ENCODE measurements at places on chromosomes 2 and 18.
A peak's percentile ranks its signal among the peaks of the same experiment; 100 is the strongest.

- DNase-seq = no peak
These were observed 172.2 kb upstream of the MYO3B start for GRCh38 chr2:170005702-170006101.

DNA sequence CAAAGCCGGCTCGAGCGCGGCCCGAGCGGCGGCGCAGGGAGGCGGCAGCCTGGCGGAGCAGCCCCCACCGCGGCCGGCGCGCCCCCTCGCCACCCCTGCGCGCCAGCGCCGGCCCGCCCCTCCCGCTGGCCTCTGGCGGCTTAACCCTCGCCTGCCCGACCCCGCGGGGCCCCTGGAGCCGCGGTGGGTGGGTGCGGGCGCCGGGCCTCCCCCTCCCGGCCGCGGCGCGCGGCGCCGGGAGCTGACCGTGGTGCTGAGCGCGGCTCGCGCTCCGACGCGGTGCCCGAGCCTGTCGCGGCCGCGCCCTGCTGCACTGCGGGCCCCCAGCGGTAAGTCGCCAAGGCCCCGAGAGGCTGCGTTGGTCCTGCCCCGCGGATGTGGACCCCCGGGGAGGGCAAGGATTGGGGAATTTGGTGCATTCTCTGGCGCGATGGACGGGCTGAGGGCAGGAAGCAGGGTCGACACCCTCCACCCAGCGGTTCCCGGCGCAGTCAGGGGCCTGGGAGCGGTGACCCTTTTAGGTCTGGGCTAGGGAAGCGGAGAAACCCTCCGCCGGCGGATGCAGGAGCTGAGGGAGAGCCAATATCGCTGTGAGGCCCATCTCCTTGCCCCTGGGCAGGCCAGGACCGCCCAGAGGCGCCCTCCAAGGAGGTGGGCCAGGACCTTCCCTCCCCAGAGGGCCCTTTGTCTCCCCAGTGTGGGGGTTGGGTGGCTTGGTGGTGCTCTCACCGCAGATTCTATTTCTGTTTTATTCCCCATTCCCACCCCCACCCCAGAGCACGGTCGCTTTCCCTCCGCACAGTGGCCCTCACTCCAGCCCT is 923 bp downstream of the AMER3 start:
- no peak for DNase-seq

DNA sequence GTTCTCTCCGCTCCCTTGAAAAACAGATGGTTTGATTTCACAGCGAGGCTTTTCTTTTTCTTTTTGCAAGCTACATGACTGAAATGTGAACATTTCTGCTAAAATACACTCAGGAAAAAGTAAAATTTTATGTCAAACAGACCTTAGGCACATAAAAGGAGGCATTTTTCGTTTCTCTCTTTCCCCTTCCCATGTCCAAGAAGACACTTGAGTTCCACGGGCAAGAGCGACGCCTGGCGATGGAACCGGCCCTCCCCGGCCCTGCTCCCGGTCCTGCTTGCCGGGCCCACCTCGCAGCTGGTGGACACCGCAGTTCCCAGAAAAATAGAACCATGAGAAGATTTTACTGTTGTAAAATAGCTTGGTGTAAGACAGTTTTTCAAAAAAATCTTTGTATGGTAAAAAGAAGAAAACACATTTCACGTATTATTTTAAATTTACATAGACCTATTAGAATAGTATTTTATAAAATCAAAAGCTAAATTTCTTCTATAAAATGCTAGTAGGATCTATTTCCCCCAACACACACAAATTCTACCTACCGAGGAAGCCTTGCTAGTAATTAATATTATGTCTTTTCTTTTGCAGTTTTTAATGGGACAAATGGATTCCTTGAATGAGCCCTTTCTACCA is 2.3 kb upstream of the ALKAL2 start:
- peak; percentile 17 for DNase-seq

GRCh38 chr2:238846628-238847418 is 1.1 kb upstream of the TWIST2 start:
- DNase-seq = no peak

GRCh38 chr2:128343459-128343858 is 24.8 kb upstream of the HS6ST1 start:
- DNase-seq = no peak

- DNase-seq = no peak
These were observed 262.3 kb downstream of the TRIB2 start for GRCh38 chr2:12979066-12979465.

- no peak for DNase-seq
These were observed 42.5 kb downstream of the CXCR4 start for GRCh38 chr2:136075476-136075875.

DNA sequence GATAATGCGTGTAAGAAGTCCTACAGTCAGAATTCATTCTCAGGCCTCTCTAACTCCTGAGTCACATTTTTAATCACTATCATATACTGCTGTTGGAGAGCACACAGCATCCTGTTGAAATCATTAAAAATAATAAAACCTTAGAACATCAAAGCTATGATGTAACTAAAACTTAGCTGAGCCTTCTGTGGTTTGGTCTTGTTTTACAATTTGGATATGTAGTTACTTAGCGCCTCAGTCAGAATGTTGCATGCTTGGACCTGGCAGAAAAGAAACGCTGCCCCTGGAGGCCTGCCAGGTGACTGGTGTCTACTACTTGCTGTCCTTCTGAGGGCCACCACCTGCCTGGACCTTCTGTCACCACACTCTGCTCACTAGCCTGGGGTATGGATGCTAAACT is 261.1 kb upstream of the RASGRP3 start:
- DNase-seq = no peak

GRCh38 chr2:54941248-54941984 is 108.8 kb downstream of the RTN4 start:
- DNase-seq = no peak

DNA sequence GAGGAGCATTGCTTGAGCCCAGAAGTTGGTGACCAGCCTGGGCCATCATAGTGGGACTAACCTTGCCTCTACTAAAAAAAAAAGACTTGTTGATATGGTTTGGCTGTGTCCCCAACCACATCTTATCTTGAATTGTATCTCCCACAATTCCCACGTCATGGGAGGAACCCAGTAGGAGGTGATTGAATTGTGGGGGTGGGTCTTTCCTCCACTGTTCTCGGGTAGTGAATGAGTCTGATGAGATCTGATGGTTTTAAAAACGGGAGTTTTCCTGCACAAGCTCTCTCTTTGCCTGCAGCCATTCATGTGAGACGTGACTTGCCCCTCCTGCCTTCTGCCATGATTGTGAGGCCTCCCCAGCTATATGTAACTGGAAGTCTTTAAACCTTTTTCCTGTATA is 47.0 kb downstream of the PROC start:
- no peak for DNase-seq

- DNase-seq = no peak
These were observed 240.1 kb downstream of the FAM210A start for GRCh38 chr18:13486284-13486683.

- DNase-seq = no peak
These were observed 90.8 kb upstream of the HS6ST1 start for GRCh38 chr2:128409326-128410034.

- no peak for DNase-seq
These were observed 42.9 kb downstream of the TMEFF2 start for GRCh38 chr2:192151853-192152252.

DNA sequence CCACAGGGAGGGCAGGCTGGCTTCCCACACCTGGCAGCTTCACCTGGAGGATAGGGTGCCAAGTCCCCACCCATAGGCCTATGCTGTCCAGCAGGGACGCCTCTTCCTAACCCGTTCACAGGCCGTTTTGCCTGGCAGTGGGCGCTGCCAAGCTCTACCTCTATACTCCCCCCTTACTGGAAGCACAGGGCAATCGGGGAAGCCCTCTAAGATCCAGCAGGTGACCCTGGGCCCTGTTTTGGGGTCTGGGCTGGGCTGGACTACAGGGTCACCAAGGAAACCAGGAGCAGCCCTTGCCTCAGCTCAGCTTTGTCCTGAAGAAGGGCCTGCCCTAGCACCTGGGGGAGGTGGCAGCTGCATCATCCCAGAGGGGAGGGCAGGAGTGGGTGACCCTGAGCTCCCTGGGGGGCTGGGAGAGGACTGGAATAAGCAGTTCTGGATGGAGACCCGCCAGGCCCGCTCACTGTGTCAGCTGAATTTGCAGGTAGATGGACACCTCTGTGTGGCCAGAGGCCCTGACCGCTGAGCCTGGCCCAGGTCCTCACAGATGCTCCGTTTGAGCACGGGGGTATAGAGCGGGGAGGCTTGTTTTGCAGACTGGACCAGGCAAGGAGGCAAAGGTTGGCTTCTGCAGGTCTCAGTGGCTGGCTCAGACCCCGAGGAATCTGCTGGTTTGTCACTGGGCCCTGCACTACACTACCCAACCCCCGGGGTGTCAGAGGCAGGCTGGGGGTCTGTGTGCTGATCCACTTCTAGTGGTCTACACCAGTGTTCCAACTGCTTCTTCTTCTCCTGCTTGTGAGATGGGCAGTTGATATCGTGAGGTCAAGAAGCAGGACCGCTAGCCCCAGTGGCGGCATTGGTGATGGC is 163.1 kb downstream of the ASB1 start:
- no peak for DNase-seq

GRCh38 chr2:157082950-157083349 is 174.6 kb upstream of the GALNT5 start:
- DNase-seq = no peak

DNA sequence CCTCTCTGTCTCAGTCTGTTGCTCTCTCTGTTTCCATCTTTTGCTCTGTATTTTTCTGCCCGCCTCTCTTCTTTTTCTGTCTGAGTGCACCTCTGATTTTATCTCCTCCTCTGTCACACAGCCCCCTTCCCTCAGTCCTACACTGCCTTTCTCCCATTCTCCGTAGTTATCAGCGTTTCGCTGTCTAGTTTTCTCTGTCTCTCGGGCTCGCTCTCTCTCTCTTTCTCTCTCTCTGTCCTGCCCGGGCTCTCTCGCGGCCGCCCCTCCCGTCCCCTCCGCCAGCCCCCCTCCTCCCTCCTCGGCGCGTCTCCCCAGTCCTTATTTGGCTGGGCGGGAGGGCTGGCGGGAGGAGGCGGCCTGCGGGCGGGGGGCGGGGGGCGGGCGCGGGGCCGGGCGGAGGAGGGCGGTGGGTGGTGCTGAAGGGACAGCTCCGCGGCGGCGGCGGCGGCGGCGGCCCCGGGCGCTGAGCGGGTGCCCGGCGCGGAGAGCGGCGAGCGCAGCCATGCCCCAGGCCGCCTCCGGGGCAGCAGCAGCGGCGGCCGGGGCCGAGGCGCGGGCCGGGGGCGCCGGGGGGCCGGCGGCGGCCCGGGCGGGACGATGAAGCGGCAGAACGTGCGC is at the start of gene KCNK3:
KCNK3 (plus strand) TSS at position 444 of the 618 bp plus-strand sequence; CDS start at position 598, 154 bp downstream.
- peak; percentile 15 for DNase-seq

- DNase-seq = no peak
These were observed 65.7 kb upstream of the FOSL2 start for GRCh38 chr2:28326881-28327505.

DNA sequence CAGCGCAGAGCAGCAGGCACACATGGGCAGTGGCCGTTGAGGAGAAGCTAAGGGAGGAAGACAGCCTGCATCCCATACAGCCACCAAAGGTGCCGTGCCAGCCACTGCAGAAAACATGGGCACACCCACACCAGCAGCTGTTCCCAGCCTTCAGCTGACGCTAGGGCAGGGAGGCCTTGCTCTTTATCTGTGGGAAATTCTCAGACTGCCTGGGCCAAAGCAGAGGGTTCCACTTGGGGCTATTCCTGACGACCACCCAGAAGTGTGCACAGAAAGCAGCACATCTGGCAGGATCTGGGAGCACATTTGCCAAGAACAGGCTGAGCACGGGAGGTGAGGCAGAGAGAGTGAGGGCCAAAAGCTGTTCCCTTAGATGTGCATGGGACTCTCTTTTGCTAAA is 101.3 kb upstream of the SOX11 start:
- no peak for DNase-seq

GRCh38 chr2:95390881-95391321 is 11.6 kb upstream of the FAHD2A start:
- no peak for DNase-seq

DNA sequence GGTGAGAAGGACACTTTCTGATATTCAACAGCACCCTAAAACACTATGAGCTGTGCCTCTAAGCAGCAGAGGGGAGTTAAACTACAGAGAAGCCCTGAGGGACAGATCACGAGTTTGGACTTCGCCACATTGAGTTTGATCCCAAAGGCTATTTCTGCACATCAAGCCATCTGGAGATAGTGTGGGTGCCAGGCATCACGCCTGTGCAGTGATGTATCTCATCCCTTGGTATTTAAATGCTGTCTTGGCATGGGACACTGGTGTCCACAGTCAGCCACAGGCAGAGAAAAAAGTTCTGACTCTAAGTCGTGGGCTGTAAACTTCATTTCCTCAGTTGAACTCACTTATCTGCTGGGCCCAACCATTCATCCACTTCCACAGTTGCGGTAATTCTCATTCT is 742.3 kb upstream of the CELF4 start:
- DNase-seq = no peak

DNA sequence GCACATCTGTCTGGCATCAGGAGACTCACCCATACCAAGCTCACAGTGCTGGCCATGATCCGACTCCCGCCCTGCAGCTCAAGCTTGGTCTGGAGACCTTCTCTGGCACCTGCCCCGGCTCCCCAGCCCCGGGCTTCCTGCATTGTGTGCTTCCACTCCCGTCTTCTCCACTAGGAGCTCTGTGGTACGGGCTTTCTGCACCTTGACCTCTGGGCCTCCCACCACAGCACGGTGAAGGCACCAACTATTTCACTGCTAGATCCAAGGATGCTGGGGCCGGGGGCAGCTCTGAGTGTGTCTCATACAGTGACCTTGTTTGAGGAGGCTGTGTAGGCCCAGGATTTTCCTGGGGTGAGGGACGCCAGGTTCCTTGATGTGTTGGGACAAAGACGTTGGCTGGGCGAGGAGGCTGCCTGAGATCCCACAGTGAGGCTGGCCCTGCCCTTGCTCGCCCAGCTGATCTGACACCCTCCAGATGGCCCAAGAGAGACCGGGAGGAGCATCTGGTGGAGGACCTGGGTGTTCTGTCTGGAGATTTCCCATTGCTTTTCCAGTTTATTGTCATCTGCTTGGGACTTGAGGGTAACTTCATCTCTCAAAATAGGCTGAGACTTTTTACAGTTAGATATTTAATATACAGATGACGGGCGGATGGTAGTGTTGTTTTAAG is 64.0 kb downstream of the HPCAL1 start:
- DNase-seq = no peak

- DNase-seq = no peak
These were observed 242.1 kb downstream of the ZEB2 start for GRCh38 chr2:144277622-144278354.

- DNase-seq = no peak
These were observed 66.6 kb upstream of the ZNF397 start for GRCh38 chr18:35174093-35174731.

DNA sequence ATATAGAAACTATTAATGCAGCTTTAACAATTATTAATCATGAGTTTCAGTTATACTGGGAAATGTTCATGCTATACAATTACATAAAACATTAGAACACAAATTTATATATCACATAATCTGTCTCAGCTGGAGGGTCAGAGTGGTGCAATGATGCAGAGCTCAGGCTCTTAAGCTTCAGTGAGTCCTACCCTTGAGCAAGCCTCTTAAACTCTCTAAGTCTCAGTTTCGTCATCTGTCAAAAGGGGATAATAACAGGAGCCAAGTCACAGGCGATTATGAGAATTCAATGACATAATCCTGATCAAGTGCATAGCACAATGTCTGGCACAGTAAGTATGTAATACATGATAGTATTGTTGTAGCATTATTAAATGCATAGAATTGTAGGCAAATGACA is 46.0 kb downstream of the LAMA1 start:
- DNase-seq = no peak

- DNase-seq = no peak
These were observed 613.5 kb upstream of the SETBP1 start for GRCh38 chr18:44067186-44067585.
